ENCODE measurements at places on chromosomes 5 and 9.

DNA sequence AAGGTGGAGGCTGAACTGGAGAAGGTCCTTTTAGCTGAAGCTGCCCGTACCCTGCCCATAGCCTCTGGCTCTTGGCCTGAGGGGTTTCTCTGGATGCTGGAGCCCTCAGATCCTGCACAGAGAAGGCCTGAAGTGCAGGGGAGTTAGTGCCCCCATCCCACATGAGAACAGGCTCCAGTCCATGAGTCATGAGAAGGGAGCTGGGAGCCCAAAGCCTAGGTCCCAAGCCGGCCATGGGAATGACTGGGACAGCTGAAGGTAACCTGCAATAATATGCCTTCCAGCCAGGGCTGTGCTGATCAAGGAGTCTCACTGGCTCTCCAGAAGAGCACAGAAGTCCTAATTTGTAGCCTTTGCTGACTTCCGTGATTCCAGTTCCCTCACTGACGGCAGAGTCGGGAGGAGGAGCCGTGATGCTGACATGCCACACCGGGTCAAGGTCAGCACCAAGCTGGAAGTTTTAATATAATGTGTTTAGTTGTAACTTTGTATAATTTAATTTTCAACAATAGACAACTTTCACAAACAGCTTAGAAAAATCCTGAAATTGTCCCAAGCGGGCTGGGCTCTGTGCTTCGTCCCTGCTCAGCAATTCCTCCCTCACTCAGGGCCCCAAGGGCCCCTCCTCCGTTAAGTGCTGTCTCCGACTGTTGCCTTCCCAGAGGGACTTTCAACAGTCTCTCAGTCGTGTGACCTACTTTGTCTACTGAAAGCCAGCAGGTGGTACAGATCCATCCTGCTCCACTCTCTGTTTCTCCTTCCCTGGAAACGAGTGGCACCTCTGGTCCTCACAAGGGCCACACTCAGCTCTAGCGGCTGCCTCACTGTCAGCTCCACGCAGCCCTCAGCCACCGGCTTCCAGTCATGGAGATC is 387.8 kb downstream of the GADD45G start:
- DNase-seq = no peak

GRCh38 chr5:84260140-84260539 is 124.5 kb downstream of the EDIL3 start:
- DNase-seq = no peak

DNA sequence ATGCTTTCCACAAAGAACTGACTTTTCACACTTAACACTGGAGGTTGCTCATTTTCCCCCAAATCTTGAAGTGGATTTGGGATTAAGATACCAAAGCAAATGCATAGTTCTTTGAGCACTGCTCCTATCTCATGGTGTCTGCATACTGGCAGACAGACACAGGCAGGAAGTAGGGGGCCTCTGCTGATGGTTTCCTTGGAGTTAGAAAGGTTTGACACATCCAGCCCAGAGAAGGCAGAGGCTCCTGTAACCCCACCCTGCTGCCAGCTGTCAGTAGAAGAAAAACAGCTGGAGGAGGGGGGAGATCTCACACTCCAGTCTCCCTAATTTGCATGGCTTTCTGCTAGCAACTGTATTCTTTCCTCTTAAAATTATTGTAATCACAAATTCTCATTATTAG is 44.1 kb downstream of the APTX start:
- DNase-seq = no peak

- DNase-seq = peak; percentile 46
These were observed 86.0 kb downstream of the ANKRD33B start for GRCh38 chr5:10649666-10650380.

GRCh38 chr5:77546-77945 is 14.4 kb upstream of the PLEKHG4B start:
- DNase-seq = no peak

DNA sequence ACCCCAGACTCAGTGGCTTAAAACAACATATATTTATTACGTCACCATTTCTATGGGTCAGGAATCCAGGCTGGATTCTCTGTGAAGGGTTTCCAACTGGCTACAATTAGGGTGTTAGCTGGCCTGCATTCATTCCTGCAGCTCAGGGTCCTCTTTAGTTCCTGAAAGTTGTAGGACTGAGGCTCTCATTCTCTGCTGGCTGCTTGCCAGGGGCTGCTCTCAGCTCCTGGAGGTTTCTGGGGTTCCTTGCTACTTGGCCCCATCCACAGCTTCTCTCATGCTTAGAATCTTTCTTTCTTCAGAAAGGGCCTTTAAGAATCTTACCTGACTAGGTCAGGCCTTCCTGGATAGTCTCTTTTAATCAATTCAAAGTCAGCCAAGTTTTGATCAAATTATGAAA is 424.6 kb downstream of the GADD45G start:
- DNase-seq = no peak

DNA sequence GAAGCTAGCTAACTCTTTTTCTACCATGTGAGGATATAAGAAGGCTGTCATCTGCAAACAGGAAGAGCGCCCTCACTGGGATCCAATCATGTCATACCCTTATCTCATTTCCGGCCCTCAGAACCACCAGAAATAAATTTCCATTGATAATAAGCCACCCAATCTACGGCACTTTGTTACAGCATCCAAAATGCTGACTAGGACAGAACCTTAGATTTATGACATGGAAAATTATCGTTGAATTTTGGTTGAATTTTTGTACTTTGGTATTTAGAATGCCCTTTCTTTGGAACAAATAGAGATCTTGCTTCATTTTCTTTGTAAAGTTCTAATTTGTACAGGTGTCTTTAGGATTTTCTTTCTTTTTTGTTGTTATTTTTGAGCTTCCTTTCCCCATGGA is 53.3 kb upstream of the CYLC2 start:
- no peak for DNase-seq
